ENCODE measurements at places on chromosomes 3 and 15.

DNA sequence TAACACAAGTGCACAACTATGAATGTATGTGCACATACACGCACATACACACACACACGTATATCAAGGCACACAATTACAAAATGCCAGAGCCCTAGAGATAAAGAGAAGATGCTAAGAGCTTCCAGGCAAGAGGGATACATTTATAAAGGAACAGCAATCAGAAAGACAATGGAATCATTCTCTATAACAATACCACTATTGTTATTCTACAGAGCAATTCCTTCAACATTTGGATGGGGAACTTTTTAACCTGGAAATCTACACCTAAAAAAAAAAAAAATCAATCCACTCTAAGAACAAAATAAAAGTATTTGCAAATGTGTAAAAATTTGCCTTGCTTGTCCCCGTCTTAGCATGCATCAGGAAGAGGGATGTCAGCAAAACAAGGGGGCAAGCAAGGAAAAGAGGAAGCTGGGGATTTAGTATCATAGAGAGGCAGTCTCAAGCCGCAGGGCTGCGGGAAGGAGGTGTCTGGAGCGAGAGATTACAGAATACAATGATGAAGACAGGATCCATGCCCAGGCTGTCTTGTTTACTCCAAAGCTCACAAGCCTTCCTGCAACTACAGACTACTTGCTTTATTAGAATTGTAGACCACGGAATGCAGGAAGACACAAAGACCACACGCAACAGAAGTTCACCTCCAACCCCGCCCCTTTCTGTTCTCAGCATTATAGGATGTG is 220.2 kb downstream of the NTRK3 start:
- DNase-seq, result no peak

GRCh38 chr15:80580106-80580505 is 115.0 kb upstream of the ABHD17C start:
- no peak for DNase-seq

DNA sequence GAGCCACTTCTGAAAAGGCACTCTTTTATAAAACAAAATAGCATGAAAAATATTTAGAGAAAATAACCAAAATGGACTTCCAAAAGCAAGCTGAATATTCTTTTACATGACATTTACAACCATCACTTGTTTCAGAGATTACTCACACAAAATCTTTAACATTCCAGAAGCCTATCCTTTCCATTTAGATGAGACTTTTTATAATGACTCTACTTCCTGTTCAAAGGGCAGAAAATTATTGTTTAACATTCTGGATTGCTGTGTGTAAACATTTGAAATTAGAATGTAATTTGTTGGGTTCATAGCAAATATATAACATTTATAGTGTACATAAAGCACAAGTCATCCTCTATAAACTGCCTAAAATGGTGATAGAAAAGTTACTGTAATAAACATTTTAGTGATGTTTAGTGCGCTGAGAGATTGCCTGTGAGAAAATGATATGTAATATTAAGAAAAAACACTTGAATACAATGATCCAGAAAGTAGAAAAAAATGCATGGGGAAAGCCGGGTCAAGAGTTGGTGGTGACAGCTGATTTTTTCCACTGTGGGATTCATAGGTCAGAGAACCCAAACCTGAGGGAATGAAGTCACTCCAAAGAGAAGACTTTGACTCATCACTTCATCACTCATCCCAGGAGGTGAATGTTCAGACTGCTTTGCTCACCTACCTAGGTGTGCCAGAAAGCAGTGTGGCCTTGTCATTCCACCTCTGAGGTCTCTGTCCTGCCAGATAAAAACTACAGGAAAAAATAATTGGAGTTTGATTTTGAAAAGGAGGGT is 305.8 kb downstream of the ARPP21 start:
- DNase-seq, result no peak

DNA sequence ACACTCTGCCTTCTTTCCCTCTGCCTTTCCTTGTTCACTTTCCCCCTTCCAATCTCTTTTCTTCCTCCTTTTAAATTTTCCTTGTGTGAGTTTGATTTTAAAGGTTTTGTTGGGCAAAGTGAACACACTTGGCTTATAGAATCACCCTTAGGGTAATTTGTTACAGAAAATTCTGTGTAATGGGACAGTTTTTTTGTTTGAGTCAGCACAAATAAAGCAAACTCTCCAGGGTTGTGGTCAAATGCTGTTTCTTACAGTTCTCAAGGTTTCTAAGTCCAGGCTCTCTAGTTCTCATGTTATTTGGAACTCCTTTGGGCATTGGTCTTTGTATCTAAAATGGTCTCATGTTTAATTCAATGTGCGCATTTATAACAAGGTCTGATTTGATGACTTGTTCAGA is 307.1 kb downstream of the PTPRG start:
- DNase-seq, result no peak

DNA sequence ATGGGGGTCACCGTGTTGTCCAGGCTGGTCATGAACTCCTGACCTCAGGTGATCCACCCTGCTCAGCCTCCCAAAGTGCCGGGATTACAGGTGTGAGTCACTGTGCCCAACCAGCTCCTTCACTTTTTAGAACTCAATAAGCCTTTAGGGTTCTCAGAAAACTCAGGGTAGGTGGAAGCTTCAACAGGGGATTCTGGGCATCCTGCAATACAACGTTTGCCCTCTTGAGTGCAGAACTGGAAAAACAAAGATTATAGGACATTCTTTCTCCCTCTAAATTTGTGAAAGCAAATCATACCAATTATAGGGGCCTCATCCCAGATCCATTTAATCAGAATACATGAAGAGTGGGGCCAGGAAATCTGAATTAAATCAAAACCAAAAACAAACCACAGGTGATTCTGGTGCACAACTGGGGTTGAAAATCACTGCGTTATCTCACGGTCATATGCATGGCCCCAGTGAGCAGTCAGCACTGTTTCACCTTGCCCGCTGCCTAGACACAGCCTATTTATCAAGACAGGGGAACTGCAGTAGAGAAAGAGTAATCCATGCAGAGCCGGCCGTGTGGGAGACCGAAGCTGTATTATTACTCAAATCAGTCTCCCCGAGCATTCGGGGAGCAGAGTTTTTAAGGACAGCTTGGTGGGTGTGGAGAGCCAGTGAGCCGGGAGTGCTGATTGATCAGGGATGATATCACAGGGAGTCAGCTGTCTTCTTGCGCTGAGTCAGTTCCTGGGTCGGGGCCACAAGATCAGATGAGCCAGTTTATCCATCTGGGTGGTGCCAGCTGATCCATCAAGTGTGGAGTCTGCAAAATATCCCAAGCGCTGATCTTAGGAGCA is 58.4 kb downstream of the TMEM44 start:
- no peak for DNase-seq

DNA sequence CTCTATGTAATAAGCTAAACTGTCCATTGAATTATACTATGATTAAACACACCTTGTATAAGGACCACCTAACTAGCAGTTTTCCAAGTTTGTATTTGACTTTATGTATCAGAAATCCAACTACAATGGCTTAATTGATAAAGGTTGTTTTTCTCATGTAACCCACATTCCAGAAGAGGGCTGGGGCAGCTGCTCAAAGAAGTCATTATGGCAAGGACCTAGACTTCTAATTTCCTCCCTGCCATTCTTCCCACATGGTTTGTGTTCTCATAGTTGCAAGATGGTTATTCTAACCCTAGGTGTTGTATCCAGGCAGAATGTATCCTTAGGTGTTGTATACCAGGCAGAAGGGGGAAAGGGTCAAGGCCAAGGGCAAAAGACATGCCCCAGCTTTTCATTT is 35.7 kb downstream of the GPR176 start:
- DNase-seq, result no peak

- DNase-seq, result no peak
Observed at GRCh38 chr3:132205609-132206008, 111.6 kb upstream of the ACP3 start.

- DNase-seq, result peak; percentile 61
Observed at GRCh38 chr15:63466378-63467192, 37.8 kb upstream of the USP3 start.

- DNase-seq, result no peak
Observed at GRCh38 chr3:60528651-60529050, 722.6 kb downstream of the FHIT start.

DNA sequence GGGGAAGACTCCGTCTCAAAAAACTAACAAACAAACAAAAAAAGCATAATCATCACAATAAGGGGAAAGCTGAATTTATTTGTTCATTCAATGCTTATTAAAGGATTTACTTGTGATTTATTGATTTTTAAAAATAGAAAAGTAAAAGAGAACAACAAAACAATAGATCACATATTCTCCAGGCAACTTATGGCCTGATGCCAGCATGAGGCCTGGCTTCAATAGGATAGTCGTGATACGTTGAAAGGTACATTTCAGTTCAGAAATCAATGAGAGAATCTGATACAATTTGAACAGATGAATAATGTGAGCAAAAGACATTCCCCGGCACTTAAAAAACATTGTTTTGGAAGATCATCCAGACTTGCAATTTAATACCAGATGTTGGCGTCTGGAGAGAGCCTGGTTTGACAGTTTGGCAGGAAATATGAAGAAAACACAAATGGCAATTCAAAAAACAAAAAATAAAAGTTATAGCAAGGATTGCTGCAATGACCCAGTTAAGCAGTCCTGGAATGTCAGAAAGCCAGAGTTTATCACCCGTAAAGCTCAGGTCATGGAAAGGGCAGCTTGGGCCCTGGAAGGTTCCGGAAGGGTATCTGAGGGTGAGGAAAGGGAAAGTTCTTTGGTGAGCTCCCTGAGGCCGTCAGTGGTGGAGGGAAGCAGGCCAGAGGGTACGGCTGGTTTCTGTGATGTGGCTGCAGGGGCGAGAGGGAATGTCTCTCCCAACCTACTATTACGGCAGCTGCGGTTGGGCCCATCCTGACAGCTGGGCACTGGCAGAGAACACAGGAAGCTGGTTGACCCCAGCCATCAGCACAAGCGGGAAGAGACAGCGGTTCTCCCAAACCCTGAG is 230.2 kb upstream of the HES1 start:
- DNase-seq, result no peak

GRCh38 chr3:185820973-185821758 is 3.7 kb downstream of the IGF2BP2 start:
- no peak for DNase-seq

DNA sequence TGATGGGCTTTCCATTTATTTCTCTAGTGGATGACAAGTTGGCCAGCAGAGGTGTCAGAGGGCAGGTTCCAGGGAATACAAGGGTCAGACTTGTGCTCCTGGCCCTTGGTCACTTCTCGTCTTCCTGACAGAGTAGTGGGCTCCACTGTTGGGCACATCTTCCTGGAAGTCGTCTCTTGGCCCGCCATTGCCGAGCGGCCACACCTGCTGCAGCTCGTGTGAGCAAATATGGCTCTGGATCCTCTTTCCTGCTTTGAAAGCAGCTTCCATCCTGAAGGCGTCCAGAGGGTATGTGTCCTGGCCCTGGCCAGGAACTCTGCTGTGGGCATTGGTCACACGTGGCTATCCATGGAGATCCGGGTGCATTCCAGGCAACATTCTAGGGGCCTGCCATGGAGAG is 100.2 kb downstream of the SNRPN start:
- DNase-seq, result no peak

DNA sequence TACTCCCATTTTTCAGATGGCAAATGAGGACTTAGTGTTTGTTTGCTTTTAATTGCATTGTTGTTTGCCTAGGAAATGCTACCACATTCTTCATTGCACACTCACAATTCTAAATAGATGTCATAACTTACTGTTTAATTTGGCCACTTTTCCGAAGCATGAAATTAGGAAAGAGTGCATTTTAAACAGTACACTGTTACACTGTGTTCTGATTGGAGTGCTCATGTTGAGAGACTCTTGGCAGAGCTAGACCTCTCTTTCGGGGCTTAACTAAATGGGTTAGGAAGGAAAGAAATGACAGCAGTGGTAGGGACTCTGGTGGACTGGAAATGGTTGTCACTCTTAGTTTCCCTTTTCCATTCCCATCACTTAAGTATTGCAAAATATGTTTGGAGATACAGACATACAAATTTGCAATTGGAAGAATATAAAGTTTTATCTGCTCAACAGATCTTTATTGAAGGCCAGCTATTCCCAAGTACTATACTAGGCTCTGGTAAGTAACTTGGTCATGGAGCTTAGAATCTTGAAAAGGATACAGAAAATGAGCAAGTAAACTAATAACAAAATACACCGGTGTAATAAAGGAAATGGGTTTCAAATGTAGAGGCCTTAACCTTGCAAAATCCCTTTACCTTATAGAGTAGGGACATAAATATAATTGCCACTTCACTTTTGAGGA is 90.2 kb downstream of the DCUN1D1 start:
- no peak for DNase-seq

- no peak for DNase-seq
Observed at GRCh38 chr3:112391648-112392047, 58.7 kb downstream of the CD200 start.

DNA sequence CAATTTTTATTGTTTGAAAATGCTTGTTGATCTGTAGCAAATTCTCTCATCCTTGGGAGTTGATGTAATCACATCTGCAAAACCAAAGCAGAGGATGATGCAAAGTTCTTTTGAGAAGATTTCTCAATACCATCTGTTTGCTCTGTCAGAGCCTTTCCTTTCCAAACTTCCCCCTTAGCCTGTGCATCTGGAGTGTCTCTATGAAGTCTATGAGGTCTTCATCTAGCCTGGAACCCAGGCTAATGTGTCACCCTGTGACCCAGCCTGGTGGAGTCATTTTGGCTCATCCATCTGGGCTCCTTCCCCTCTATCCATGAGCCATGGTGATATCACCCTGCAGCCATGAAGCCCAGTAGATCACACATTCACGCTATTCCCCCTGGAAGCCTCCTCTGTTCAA is 123.2 kb upstream of the SLC7A14 start:
- DNase-seq, result no peak

- no peak for DNase-seq
Observed at GRCh38 chr3:106034313-106034712, 165.5 kb upstream of the CBLB start.

DNA sequence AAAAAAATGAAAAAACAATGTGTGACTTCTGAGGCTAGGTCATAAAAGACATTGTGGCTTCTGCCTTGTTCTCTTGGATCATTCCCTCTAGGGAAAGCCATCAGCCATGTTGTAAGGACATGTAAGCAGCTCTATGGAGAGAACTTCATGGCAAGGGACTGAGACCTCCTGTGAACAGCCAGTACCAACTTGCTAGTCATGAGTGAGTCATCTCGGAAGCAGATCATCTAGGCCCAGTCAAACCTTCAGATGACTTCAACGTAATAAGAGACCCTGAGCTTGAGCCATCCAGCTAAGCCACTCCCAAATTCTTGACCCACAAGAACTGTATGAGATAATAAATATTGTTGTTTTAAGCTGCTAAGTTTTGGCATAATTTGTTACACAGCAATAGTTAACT is 4.9 kb downstream of the MON1A start:
- DNase-seq, result no peak

DNA sequence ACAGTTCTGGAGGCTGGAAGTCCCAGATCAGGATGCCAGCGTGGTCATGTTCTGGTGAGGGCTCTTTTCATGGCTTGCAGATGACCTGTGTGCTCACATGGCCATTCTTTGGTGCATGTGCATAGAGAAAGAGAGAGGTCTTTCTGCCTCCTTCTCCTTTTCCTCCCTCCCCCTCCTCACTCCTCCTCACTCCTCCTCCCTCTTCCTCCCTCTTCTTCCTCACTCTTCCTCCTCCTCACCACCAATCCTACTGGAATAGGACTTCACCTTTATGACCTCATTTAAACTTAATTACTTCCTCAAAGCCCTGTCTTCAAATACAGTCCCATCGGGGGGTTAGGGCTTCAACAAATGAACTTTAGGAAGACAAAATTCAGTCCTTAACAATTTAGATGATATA is 23.8 kb downstream of the ZNF654 start:
- no peak for DNase-seq

Data from CD4-positive, alpha-beta T cell treated with Interleukin-15 for 1 hour (primary cell).